T1000 (cell line): ENCODE measurements at places on chromosomes 7 and 10.

DNA sequence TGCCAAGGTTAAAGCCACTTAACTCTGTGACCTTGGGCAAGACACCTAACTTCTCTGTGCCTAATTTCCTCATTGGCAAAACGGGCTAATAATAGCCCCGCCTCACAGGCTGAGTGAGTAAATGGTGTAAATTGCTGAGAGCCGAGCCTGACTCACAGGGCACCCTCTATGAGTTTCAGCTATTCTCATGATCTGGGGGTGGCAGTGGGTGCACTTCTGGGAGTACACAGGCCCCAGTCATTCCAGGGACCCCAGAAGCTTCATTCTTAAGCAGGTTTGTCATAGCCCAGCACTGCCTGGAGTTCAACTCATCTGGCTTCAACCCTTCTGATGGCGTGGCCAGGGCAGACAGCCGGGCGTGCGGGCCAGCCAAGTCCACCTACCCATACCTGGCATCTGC lies 137.2 kb downstream of the GRID1 start:
- DNase-seq, result no peak

- no peak for DNase-seq
These were observed 492.5 kb downstream of the ARL4A start for GRCh38 chr7:13179775-13180523.

DNA sequence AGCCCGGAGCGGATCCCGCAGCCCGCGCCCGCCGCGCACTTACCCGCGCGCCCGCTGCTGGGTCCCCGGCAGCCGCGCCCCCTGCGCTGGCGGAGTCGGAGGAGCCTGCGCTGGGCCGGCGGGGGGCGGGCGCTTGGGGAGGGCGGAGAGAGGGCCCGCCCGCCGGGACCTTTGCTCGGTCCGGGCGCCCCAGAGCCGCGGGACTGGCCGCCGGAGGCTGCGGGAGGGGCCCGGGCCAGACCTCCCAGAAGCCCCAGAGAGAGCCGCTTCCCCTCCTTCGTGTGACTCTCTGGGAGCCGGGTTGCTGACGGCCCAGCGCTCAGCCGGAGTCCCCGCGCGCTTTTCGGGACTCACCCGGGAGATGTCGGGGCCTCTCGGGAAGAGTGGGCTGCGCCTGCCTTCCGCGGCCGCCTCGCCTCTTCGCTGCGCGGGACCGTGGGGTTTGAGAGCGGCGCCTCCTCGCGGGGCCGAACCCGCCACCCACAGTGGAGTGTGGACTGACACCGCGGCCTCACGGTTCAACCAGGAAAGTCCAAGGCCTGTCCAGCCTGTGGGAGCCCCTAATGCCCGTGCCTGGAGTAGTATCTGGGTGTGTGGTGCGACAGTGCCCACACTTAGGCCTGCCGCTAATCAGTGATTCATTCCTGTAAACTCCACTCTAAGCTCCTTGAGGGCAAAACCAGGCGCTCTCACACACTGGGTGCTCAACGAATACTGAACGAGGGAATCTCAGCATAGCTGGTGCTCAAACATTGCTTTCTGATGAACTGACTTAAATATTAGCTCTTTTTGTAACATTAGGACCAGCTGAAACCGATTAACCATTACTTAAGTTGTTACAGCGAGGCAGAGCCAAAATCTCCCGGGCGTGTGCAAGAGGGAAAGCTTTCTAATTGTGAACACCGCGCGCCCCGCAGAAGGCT lies at the start of gene GSDME:
Gene GSDME, minus strand, starts transcription at position 112 of the 923 bp plus-strand sequence. CDS start 7,690 bp downstream, outside the sequence.
- DNase-seq, result peak; percentile 73

GRCh38 chr10:31515819-31516402 lies 196.9 kb downstream of the ZEB1 start:
- DNase-seq, result no peak

GRCh38 chr10:88119160-88119559 lies 255.7 kb downstream of the PTEN start:
- DNase-seq, result no peak

GRCh38 chr7:158631574-158632195 lies 44.1 kb upstream of the PTPRN2 start:
- DNase-seq, result no peak

- no peak for DNase-seq
These were observed 293.2 kb downstream of the GRID1 start for GRCh38 chr10:86073199-86073977.
